ENCODE measurements at places on chromosomes 5 and 9. TPM values are rescaled to one million over a fixed set of nuclear protein-coding genes. Genes with fewer than 3 reads are reported as not detected.

DNA sequence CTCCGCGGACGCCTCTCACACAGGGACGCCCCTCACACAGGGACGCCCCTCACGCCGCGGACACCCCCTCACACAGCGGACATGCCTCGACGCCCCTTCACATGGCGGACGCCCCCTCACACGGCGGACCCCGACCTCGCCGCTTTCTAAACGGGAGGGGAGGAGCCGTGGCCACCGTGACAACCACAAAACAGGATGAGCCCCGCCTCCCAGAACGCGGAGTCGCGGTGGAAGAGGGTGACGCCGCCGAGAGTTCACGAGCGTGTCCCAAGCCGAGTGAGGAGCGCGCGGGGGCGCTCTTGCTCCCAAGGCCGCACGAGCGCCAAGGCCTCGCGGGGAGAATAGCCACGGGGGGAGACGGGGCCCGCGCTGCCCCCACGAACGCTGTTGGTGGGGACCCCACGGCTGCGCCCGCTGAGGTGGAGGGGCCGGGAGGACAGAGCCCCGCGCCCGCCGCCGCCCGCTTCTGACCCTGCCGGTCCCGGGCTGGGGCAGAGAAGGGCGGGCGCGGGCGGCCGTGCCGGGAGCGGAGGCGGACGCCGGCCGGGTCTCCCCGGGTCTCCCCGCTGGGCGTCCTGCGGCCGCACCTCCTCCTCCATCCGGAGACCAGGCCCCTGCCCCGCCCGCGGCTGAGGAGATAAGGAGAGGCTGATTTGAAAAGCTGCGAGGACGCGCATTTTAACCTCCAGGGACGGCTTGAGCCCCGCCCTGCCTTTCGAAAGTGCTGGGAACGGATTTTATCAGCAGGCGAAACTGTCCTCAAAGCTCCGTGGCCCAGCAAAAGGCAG lies 3.9 kb upstream of the NKD2 start:
- DNase-seq, result no peak

- DNase-seq, result no peak
These were observed 375.9 kb downstream of the KIF4B start for GRCh38 chr5:155389498-155389897.

DNA sequence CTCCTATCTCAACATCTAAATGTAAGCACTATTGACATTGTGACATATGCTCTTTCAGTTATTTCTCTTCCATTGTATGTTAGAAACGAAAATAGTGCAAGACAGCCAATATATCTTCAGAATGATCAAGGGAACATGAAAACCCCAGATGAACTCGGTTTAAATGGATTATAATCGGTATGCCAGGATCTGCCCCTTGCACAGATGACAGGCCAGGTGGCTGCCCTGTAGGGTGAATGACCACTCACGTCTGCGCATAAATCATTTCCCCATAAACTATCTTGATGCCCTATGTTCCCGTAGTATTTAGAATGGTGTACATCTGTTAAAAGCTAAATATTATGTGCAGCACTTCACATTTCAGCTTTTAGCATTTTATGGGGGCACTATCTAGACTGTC lies 69.7 kb upstream of the RANBP3L start:
- DNase-seq, result no peak

DNA sequence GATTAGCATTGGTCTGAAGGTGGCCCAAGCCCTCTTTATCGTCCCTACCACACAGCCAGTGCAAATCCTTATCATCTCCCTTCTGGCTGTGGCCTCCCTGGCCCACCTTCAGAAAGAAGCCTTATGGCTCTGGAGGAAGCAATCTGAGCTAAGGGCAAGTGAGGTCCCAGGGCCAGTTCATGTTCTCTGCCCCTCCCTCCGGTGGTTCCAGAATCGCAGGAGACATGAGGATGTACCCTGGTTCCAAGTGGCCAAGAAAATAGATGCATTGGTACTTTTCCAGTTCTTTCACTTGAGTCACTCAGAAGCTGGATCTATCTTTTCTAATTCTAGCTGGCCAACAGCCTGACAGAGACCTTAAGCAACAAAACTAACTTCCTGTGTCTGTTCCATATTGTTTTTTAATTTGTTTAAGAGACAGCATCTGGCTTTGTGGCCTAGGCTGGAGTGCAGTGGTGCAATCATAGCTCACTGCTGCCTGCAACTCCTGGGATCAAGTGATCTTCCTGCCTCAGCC lies 60.7 kb downstream of the LHFPL2 start:
- DNase-seq, result peak; percentile 80

GRCh38 chr9:104142799-104143549 lies 48.9 kb downstream of the SMC2 start:
- DNase-seq, result no peak

Gene TXNDC8
- total RNA-seq, result not detected

Gene DDX4
- total RNA-seq, result not detected

All from fibroblast of lung (primary cell).